ENCODE measurements at places on chromosomes 5 and 9. TPM values are rescaled to one million over a fixed set of nuclear protein-coding genes. Genes with fewer than 3 reads are reported as not detected.

- DNase-seq = no peak
Observed at GRCh38 chr5:116154252-116154651, 69.4 kb downstream of the COMMD10 start.

FBXW11 gene
- total RNA-seq = 44.4 TPM

ARHGAP26 gene
- 85.7 TPM for total RNA-seq

- peak; percentile 61 for DNase-seq
Observed at GRCh38 chr5:13987843-13988464, 43.5 kb upstream of the DNAH5 start.

DNA sequence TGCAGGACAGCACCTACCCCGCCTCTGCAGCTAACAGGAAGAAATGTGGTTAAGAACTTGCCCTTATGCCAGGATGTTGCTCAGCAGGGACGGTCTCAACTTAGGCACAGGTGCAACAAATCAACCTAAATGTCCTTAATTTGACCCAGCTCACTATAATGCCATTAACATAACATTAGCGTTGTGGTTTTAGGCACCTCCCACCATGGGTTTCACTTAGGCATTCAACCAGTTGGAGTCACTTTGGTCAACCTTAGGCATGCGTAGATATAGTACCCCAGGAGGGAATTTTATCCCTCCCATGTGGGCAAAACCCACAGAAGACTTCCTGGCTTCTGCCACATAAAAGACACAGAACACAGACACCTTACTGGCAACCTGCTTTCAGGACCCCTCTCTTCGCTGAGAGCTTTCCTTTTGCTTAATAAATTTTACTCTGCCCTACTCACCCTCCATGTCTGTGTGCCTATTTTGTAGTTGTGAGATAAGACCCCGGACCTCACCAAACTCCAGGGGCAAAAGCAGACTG, 8.7 kb upstream of the ERAP1 start:
- no peak for DNase-seq

PCDHGB3 gene
- total RNA-seq = 4.4 TPM

- no peak for DNase-seq
Observed at GRCh38 chr5:129857116-129857515, 47.1 kb upstream of the CHSY3 start.

DNA sequence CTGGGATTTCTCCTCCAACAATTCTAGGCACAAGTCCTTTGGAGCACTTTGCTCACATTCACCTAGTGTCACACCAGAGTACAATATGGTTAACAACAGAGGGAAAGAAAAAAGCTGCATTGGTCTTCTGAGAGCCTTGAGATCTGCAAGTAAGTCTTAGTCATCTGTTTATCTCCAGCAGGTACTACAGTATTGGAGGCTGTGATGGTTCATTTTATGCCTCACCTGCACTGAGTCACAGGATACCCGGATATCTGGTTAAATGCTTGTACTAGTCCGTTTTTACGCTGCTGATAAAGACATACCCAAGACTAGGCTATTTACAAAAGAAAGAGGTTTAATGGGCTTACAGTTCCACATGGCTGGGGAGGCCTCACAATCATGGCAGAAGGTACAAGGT, 525.0 kb downstream of the NR2F1-AS1 start:
- no peak for DNase-seq

DNA sequence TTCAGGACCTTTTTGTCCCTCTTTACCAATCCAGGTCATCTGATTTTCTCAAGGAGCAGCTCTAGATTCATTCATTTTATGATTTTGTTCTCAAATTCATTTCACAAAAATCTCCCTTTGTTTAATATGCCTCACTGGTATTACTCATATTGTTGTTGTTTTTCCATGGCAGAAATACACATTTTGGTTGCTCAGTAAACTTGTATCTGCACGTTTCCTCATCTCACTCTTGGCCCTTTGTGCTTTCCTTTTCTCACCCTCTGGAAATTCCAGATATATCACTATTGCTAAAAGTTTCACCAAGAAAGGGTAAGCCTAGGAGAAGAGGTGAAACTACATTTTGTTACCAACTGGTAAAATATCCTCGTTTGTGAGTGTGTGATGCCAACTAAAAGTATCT, 14.8 kb downstream of the ASPN start:
- DNase-seq = no peak

PDCD1LG2 gene
- total RNA-seq = 2.4 TPM

DNA sequence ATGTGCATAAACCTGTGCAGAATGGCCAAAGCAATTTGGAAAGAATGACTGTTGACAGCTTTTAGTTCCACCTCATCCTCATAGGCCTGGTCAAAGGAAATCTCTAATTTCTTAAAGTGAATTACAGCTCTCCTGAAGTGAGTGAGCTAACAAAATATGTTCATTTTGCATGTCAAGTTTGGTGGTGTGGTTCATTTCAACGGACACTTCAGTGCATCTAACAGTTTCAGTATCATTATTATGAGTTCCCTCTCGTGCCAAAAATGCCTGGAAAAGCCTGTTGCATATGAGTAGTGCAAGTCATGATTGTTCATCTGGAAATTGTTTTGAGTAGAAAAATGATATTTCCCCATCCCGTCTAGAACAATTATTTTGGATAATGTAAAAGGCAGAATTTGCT, 53.2 kb upstream of the HMHB1 start:
- no peak for DNase-seq

DNA sequence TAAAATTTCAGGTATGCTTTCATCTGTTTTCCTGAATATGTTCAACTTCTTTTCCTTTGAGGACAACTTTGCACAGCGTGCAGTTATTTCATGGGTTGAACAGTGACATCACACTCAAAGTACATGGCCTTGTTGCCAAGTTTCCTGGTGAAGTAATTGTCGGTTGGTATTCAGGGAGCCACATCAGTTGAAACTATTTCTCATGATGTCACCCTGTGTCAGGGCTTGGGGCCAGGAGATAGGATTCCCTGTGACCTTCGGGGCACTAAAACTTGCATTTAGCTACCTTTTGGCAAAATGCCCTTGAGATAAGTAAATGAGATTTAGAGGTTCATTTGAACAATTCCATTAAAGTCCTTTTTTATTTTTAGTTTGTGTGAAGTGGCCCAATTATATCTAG, 383.9 kb downstream of the SH3GL2 start:
- DNase-seq = no peak

GRCh38 chr5:142324871-142325724, at the start of gene SPRY4:
TSS of gene SPRY4 (minus strand) at chr5:142325021. CDS start at chr5:142315108, 9,913 bp downstream.
- peak; percentile 98 for DNase-seq

DNA sequence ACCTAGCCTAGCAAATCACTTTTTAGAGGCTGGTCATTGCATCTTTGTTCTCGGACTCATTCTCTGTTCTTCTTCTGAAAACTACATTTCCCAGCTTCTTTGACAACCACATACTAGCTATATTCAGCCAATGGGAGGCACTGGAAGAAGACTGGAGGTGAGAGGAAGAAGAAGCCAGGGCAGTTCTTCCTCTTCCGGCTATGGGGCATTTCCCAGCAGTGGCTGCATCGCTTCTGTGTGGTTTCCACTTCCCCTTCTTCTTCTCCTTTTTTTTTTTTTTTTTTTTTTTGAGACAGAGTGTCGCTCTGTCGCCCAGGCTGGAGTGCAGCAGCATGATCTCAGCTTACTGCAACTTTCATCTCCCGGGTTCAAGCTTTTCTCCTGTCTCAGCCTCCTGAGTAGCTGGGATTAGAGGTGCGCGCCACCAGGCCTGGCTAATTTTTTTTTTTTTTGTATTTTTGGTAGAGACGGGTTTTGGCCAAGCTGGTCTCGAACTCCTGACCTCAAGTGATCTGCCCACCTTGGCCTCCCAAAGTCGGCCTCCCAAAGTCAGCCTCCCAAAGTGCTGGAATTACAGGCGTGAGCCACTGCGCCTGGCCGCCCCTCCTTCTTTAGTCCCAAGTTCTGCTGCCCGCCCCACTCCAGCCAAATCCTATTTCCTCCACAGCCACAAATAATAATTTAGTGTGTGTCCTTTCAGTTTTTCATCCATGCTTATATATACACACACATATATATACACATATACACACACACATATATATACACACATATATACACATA, 6.9 kb upstream of the UBAP1 start:
- no peak for DNase-seq

ZNF354C gene
- 6.9 TPM for total RNA-seq

KIF27 gene
- total RNA-seq = 8.7 TPM

PLAC8L1 gene
- not detected for total RNA-seq
